ENCODE measurements at places on chromosomes 1 and 21. TPM values are rescaled to one million over a fixed set of nuclear protein-coding genes. Genes with fewer than 3 reads are reported as not detected.

The MUL1 gene
- 57.0 TPM for total RNA-seq

The RNF186 gene
- not detected for total RNA-seq

The VPS26C gene
- 47.9 TPM for total RNA-seq

The GPR153 gene
- 10.2 TPM for total RNA-seq

The SPEN gene
- 26.7 TPM for total RNA-seq

The EVA1C gene
- 11.3 TPM for total RNA-seq

The ITLN2 gene
- not detected for total RNA-seq

The PLPP3 gene
- 13.7 TPM for total RNA-seq

The TP73 gene
- total RNA-seq: not detected

The BLACAT1 gene
- total RNA-seq: not detected

The FMN2 gene
- total RNA-seq: 5.4 TPM

The ADCY10 gene
- 0.22 TPM for total RNA-seq

The LCE6A gene
- total RNA-seq: not detected

The LCE1A gene
- not detected for total RNA-seq

The TARDBP gene
- 83.8 TPM for total RNA-seq

The CALML6 gene
- total RNA-seq: 0.66 TPM

The TMEM52 gene
- 0.44 TPM for total RNA-seq

The PGLYRP3 gene
- total RNA-seq: not detected

The PCBP3 gene
- total RNA-seq: 0.86 TPM

The PROX1 gene
- under 0.01 TPM for total RNA-seq

The FMOD gene
- 0.29 TPM for total RNA-seq

The RPS6KC1 gene
- 34.4 TPM for total RNA-seq

The GJA8 gene
- not detected for total RNA-seq

The GPR37L1 gene
- total RNA-seq: 0.22 TPM

The SPRR2A gene
- not detected for total RNA-seq

The SLC30A10 gene
- not detected for total RNA-seq

The MPL gene
- total RNA-seq: 0.86 TPM

The ZNF695 gene
- 0.44 TPM for total RNA-seq

The ERICH3 gene
- total RNA-seq: not detected

The DNALI1 gene
- total RNA-seq: 6.3 TPM

The PDZK1 gene
- 1.1 TPM for total RNA-seq

The SYT14 gene
- total RNA-seq: 1.8 TPM

The AGMAT gene
- total RNA-seq: 2.3 TPM

The SPATA6 gene
- 3.1 TPM for total RNA-seq

The C1orf226 gene
- 0.29 TPM for total RNA-seq

The SPATA21 gene
- not detected for total RNA-seq

The OLFML2B gene
- total RNA-seq: 10.7 TPM

The FALEC gene
- total RNA-seq: not detected

The WNT3A gene
- not detected for total RNA-seq

The BMP8B gene
- 0.14 TPM for total RNA-seq

Measured in placental pericyte (primary cell).